Testis (tissue), 5 donors: ENCODE measurements at places on chromosomes 6 and 20. TPM values are rescaled to one million over a fixed set of nuclear protein-coding genes. Genes with fewer than 3 reads are reported as not detected.

GRCh38 chr6:22940581-22941290 lies 371.4 kb downstream of the HDGFL1 start:
- peak overlapping the region; percentile 43 for H3K27ac ChIP-seq
- H3K4me1 ChIP-seq: no peaks in the 10 kb centered on the region

- no peaks in the 10 kb centered on the region for H3K36me3 ChIP-seq
- H3K27ac ChIP-seq: no peak overlapping the region
- no peak overlapping the region for H3K4me3 ChIP-seq
Observed at GRCh38 chr6:142938510-142938909, 6.5 kb downstream of the HIVEP2 start.

SGK2 gene
- total RNA-seq: 8.5 TPM

TRIM31 gene
- total RNA-seq: 0.50 TPM

ENPP4 gene
- total RNA-seq: 23.1 TPM

SLA2 gene
- total RNA-seq: 0.87 TPM

DNA sequence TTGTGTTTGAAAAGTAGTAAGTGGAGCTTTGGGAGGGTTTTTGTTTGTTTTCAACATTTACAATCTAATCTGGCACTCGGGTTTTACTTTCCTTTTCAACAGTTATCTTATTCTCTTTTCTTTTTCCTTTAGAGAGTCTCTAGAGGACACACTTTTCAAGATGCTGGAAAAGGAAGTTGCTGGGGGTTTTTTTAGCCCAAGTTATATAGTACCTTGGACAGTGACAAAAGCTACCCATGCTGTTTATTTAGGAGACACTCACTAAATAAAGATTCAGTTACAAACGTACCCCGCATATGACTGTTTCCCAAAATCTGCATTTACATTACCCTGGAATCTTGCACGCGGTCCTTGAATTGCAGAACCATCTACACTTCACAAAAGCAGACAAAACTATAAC lies 78.8 kb downstream of the MAP7 start:
- DNase-seq: no peak
- no peak overlapping the region for H3K27ac ChIP-seq
- H3K4me1 ChIP-seq: peaks cover 8% of the 10 kb centered on the region
- H3K36me3 ChIP-seq: no peaks in the 10 kb centered on the region
- H3K27me3 ChIP-seq: no peaks in the 10 kb centered on the region

- no peaks in the 10 kb centered on the region for H3K27me3 ChIP-seq
- H3K36me3 ChIP-seq: no peaks in the 10 kb centered on the region
- H3K27ac ChIP-seq: no peak overlapping the region
Observed at GRCh38 chr6:75611702-75612375, 10.2 kb downstream of the SENP6 start.

DNA sequence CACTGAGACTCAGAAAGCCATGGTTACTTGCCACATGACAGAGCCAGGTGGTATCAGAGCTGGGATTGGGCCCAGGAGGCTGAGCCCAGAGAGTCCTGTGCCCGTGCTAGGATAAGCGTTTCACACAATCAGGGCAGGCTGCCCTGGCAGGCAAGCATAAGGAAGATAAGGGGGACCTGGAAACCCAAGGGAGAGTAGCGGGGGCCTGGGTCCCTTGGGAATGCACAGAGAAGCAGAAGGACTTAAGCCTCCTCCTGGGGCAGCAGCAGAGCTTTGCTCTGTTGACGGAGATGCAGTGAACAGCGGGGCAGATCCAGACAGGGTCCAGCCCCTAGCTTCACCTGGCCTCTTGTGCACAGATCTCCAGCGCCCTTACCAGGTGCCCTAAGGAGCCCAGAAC lies 8.7 kb downstream of the TRIB3 start:
- no peak overlapping the region for H3K4me3 ChIP-seq
- no peak overlapping the region for H3K27ac ChIP-seq
- H3K36me3 ChIP-seq: no peaks in the 10 kb centered on the region
- DNase-seq: no peak

ALDH8A1 gene
- 0.87 TPM for total RNA-seq

GRCh38 chr6:40856271-40856670 lies 182.8 kb downstream of the UNC5CL start:
- no peak for DNase-seq
- H3K36me3 ChIP-seq: no peaks in the 10 kb centered on the region
- no peaks in the 10 kb centered on the region for H3K4me1 ChIP-seq

GRCh38 chr6:104109806-104110205 lies 749.9 kb downstream of the HACE1 start:
- no peaks in the 10 kb centered on the region for H3K27me3 ChIP-seq
- no peak overlapping the region for H3K27ac ChIP-seq
- no peaks in the 10 kb centered on the region for H3K4me1 ChIP-seq
- no peak for DNase-seq
- H3K36me3 ChIP-seq: no peaks in the 10 kb centered on the region

MAP7 gene
- total RNA-seq: 48.7 TPM

DNA sequence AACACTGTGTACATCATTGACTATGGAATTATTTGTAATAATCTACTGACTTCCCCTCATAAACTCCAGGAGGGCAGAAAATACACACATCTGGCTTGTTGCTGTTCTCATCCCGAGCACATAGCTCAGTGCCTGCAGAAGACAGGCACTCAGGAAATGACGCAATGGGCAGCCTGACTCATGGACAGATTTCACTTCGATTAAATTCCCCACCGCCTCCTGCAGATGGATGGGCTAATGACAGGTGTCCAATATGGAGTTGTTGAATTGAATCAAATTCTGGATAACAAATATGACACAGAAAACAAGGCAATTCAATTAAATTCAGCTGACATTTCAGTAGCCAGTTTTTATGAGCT lies 9.1 kb downstream of the ANKRD60 start:
- H3K27ac ChIP-seq: no peak overlapping the region
- H3K27me3 ChIP-seq: no peaks in the 10 kb centered on the region
- no peak for DNase-seq
- no peaks in the 10 kb centered on the region for H3K4me1 ChIP-seq

GRCh38 chr20:4951299-4951698 lies 50.0 kb downstream of the SLC23A2 start:
- peaks cover 17% of the 10 kb centered on the region for H3K4me1 ChIP-seq
- H3K36me3 ChIP-seq: no peaks in the 10 kb centered on the region
- H3K4me3 ChIP-seq: no peak overlapping the region

MCUR1 gene
- total RNA-seq: 12.8 TPM

DNA sequence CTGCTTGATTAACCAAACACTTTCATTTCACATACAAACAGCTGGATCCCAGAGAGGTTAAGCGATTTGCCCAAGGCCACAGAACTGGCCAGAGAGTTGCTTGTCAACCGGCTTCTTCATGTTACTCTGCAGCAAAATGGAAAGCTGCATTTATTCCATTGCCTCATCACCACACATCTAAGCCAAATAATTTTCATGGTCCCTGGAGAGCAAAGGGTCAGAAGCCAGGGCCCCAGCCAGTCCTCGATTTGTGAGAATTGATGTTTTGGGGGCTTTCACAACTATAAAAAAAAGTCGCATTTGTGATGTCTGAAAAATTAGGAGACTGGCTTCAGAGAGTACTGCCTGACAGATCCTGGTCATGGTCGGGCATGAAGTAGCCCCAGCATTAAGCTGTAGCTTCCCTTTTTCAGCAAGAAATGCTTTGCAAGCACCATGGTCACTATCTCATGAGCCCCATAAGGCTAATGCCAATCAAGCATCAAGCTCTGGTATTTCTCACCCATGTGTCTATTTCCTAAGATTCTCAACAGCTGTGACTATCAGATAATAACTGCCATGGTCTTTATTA lies 95.8 kb downstream of the BANF2 start:
- no peak overlapping the region for H3K4me3 ChIP-seq
- peaks cover 5% of the 10 kb centered on the region for H3K4me1 ChIP-seq
- DNase-seq: no peak
- no peaks in the 10 kb centered on the region for H3K36me3 ChIP-seq
